ENCODE measurements at places on chromosomes 6 and 20.

- no peak for DNase-seq
Measured at GRCh38 chr20:14918976-14919375, 581.6 kb upstream of the FLRT3 start.

GRCh38 chr6:36916126-36916525 lies 30.4 kb downstream of the C6orf89 start:
- no peak for DNase-seq

DNA sequence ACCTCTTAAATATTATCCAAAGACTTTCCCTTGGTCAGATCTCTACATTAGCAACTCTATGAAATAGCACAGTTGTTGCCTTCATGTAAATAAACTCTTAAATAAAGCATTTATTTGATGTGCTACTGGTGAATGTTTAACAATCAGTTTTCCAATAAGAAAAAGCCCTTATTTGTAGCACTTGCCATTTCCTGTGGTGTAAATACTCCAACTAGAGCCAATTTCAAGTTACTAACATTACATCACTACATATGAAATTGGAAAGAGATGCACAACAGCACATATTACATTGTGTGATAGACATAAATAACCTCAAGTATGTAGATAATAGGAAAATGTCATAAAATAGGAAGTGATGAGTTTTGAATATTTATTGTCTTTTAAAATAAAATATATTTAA lies 5.0 kb upstream of the MYB start:
- no peak for DNase-seq

DNA sequence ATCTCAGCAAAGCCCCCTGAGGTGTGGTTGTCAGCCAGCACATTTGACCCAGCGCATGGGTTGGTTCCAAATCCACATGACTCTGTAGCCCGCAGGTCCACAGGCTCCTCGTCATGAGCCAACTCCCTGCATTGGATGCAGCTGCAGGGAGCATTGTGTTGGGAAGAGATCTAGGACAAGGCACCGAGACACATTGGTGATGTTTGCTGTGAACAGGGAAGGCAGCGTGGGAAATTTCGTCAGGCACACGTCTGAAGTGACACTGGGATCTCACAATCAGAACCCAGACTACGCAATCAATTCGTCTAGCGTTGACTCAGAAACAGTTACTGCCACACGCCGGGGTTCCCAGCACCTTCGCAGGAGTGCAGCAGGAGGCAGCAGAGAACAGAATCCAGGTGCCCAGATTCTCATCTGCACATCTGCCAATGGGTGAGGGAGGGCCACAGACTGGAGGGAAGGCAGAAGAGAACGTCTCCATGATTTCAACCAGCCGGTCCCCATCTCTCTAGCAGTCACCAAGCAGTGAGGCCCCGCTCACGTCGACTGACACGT lies 177.0 kb downstream of the TTLL2 start:
- DNase-seq = no peak

- no peak for DNase-seq
Measured at GRCh38 chr6:14312587-14312986, 195.0 kb downstream of the CD83 start.

DNA sequence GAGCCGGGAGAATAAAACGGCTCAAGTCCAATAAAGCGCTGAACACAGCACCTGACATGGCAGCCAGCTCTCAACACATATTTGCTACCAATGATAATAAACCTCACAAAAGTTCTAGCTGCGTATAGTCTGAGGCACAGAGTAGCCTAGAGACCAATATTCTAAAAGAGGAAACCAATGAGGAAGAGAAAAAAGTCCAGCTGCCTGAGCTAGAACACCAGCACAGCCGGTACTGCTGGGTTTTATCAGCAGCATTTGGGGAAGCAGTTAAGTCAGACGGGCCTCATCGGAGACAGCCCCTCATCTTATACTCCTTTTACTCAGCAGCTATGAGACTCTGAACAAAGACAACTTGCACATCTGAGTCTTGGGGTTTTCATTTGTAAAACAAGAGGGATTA lies 2.4 kb upstream of the RTF2 start:
- DNase-seq = no peak

GRCh38 chr6:76418560-76419223 lies 346.2 kb upstream of the IMPG1 start:
- no peak for DNase-seq

- no peak for DNase-seq
Measured at GRCh38 chr20:35907017-35907701, 47.1 kb downstream of the SCAND1 start.

DNA sequence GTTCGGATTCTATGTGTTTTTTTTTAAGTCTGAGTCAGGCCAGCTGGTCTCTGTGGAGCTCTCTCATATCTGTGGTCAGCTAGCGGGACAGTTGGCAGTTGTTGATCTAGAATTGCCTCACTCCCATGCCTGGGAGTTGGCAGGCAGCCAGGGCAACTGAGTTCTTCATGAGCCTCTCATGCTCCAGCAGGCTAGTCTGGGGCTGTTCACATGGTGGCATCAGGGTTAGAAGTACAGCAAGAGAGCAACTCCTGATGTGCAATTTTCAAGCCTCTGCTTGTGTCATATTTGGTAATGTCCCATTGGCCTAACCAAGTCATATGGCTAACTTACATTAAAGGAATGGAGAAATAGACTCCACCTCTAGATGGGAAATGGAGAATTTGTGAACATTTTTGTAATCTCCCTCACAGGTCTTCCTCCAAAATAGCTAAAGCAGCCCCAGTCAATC lies 6.7 kb upstream of the IFT52 start:
- DNase-seq = no peak

DNA sequence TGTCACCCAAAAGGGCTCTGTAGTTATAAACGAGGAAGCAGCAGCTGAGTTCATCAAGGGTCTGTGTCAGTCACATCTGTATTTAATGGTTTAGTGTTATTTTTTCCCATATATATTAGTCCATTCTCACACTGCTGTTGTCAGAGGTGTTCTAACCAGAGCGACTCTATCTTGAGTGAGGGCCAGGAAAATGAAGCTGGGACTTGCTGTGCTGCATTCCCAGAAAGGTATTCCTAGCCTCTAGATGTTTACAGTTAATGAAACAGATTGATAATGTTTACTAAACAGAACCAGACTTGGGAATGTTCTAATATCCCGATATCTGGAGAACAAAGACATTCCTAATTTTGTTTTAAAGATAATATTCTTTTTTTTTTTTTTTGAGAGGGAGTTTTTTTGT lies 48.0 kb upstream of the SEC63 start:
- no peak for DNase-seq

- DNase-seq = no peak
Measured at GRCh38 chr6:71080826-71081225, 124.0 kb upstream of the B3GAT2 start.

- DNase-seq = no peak
Measured at GRCh38 chr6:718345-718744, 25.4 kb upstream of the EXOC2 start.

GRCh38 chr6:159301810-159302593 lies 132.8 kb downstream of the FNDC1 start:
- DNase-seq = no peak

DNA sequence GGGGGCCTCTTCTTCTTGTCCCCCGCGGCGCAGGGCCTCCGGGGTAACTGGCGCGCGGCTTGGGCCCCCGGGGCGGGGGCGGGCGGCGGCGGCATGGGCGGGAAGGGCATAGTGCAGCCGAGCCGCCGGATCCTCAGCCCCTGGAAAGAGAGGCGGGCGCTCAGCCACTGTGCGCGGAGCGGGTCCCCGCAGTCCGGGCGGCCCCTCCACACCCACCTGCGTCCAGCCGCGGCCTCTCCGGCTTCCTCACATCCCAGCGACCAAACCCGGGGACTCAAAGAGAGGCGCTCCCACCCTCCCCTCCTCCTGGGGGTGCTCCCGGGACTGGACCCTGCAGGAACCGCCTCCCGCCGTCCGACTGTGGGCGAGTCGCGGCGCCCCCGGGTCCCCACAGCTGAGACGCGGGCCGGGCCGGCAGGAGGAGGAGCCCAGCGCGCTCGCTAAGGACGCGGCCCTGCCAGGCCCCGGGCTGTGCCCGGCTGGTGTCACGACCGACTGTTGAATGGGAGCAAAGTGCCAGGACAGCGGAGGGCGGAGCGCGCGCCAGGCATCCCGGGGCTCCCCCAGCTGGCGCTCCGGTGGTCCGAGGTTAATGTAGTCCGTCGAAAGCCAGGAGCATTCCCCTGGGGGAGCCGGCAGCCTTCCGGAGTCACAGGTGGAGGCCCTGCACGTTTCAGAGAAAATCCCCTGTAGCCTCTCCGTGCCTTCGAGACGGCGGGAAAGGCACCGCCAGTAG lies at the start of gene PRR18:
PRR18 (minus strand) TSS at position 360 of the 736 bp plus-strand sequence; CDS start at position 110, 250 bp downstream.
- no peak for DNase-seq

- DNase-seq = no peak
Measured at GRCh38 chr6:15322781-15323536, 77.1 kb downstream of the JARID2 start.

- DNase-seq = no peak
Measured at GRCh38 chr6:37788259-37788658, 31.3 kb upstream of the ZFAND3 start.

GRCh38 chr6:45607798-45608197 lies 230.1 kb upstream of the SUPT3H start:
- peak; percentile 52 for DNase-seq

GRCh38 chr6:111743862-111744692 lies 129.2 kb downstream of the FYN start:
- no peak for DNase-seq

GRCh38 chr6:139308286-139308916 lies 16.6 kb upstream of the TXLNB start:
- no peak for DNase-seq

DNA sequence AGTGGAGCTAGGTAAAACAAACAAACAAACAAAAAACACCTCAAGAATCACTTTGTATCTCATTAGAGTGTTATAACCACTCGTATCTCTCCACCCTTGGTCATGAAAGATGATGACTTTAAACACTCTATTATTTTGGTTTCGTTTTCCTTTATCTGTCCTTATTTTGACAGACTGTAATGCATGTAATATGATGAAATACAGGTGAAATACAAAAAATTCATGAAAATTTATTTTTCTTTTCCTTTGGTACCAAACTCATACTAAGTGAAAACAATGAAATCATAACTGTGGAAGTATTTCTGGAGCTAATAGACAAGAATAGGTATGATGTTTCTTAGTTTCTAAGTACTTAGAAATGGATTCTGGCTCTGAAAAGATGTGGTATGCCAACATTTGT lies 4.1 kb downstream of the OR12D2 start:
- no peak for DNase-seq

DNA sequence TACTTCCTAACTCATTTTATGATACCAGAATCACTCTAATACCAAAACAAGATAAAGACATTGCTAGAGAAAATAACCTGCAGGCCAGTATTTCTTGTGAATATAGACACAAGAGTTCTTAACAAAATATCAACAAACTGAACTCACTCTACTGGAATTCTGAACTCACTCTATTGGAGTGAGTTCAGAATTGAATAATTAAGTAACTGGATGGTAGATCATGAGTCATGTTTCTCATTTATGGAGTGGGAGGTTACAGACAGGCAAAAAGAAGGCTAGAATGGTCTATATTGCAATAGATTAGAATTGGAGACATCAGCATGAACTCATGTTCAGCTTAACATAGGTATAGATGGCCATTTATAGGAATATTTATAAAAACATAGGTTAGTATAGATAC lies 26.6 kb upstream of the C6orf58 start:
- DNase-seq = no peak

DNA sequence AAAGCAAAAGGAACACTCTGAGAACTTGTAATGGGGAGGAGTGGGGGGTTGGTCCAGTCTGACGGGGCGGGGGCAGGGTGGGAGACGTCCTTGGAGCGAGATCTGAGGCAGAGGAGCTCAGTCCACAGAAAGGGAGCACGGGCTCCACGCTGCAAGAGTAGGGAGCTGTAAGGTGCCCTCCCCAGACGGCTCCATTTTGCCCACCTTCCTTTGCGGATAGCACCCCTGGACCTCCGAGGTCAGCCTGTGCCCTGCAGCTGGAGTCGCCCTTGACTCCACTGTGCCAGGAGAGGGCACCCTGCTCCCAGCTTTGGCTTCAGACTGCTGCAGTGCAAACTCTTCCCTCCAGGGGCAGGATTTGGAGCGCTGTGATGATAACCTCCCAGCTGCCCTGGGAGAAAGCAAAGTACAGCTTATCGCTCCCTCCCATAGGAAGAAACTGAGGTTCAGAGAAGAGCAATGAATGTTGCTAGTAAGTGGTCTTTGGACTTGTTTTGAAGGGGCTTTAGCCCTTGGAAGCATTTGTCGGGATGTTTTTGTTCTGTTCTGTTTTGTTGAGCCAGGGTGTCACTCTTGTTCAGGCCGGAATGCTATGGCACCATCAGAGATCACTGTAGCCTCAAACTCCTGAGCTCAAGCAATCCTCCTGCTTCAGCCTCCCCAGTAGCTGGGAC lies 9.5 kb upstream of the AHCY start:
- no peak for DNase-seq

GRCh38 chr20:41800040-41800439 lies 181.9 kb upstream of the CHD6 start:
- DNase-seq = no peak

DNA sequence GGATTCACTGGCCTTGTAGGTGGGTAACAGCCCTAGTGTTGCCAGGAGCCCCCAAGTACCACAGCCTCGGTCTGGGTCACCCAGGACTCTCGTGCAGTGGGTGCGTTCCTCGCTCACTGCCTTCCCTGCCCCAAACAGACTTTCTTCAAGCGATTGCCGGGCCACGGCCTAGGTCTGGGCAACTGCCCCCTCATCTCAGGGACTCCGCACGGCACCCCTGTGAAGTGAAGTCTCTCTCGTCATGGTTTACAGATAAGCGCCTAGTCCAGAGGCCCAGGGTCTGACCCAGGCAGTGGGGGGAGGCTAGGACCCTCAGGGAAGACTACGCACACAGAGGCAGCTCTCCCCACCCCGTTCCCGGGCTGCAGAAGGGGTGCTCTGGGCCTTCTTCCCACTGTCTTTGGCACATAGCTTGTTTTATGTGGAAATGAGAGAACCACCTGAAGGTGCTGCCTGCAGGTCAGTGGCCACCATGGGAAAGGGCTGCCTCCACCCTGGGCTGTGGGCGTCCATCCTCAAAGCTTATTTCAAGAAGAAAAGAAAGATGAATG lies 220.8 kb downstream of the ERMARD start:
- DNase-seq = no peak

DNA sequence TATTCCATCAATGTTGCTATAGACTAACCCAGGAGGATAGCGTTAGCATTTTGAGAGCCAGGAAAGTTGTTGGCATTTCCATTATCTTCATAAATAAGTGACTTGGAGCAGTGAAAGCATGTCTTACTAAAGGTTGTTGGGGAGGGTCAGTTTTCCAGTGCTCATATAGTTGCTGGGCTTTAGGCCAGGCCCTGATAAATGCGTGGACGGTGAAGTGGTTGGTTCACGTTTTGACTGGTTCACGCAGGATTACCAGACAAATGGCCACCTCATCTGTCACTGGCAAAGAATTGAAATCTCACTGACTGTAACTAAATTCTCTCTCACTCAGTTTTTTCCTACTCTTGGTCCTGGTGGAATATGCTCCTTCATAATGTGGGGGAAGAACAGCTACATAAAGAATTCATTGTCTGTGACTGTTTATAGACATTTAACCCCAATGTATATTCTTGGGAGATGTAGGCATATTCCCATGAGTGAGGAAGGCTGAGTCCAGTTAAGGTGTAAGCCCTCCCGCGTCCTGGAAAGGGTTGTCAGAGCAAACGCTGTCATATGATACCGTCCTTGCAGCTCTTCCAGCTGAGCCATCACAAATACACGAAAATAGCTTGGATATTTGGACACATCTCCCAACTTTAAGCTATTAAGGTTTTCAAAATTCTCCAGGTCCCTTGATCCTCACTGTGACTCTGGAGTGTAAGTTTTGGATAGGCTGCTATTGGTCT lies 27.8 kb downstream of the LRRC1 start:
- no peak for DNase-seq

GRCh38 chr20:32191873-32192272 lies 15.7 kb downstream of the PLAGL2 start:
- no peak for DNase-seq

GRCh38 chr6:2870046-2870636 lies 28.5 kb upstream of the SERPINB1 start:
- DNase-seq = no peak

Measured in vagina (tissue), 2 donors.